ENCODE measurements at places on chromosomes 1 and 21.

DNA sequence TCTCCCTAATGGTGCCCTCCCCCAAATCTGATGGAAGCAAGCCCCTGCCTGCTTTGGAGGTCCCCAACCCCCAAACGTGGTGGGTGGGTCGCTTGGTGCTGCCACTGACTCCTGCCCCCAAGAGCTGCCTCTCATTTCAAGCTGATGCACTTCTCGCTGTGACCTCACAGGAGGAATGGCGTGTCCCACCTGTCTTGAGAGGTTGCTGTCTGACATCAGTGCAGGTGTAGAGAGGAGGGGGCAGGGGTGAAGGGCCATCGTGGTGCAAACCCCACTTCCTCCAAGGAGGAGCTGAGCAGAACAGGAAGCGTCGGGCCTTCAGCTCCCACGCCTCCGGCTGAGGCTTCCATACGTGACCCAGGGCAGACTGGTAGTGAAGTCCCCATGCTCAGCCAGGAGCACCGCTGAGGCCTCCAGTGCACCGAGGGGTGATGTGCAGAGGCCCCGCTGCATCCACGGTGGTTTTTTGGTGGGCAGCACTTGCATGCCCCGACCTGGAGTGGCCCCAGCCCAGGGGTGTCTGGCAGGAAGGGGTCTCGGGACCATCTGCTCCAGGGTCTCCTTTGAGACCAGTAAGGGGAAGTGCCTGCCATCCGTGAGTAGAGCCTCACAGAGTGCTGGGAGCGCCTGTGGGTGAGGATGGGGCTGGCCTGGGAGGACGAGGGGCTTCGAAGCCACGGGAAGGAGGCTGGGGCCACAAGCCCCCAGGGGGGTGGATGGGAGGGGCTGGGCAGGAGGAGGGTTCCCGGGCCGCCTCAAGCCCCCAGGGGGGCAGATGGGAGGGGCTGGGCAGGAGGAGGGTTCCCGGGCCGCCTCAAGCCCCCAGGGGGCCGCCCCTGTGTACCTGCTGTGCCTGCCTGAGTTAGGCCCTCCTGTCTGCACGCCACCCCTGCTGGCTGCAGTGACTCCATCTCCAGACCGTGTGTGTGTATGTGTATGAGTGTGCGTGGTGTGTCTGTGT is 39.8 kb downstream of the WDR4 start:
- DNase-seq, result no peak

DNA sequence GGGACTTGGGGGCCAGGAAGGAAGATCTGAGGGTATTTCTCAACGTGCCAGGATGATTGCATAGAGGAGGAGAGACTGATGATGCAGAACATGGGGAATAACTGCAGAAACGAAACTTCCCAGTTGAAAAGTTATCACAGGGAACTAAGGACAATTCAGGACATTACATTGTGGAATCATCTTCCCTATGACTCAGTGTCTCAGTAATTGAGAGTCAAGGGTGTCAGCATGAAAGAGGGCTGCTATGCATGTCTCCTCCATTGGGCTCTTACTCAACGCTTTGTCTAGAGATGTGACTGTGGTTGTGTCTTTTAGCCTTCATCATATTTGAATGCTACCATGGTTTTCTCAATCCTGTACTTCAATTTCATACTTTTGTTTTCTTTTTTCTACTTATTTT is 48.9 kb upstream of the PTGFR start:
- DNase-seq, result no peak

- no peak for DNase-seq
Measured at GRCh38 chr21:36550761-36551160, 70.8 kb upstream of the CLDN14 start.

DNA sequence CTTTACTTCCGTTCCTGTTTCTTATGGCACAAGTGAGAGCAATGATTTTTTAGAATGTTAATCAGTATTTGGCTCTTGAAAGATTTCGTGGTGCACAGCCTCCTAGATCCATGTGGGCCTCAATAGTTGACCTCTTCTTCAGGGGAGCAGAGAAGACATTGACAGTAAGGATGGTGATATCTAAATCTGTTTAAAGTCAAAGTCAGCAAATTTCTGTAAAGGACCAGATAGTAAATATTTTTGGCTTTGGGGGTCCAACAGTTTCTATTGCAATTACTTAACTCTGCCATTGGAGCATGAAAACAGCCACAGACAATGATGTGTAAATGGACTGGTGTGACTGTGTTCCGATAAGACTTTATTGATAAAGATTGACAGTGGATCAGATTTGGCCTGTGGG is 27.4 kb downstream of the TNN start:
- DNase-seq, result no peak

DNA sequence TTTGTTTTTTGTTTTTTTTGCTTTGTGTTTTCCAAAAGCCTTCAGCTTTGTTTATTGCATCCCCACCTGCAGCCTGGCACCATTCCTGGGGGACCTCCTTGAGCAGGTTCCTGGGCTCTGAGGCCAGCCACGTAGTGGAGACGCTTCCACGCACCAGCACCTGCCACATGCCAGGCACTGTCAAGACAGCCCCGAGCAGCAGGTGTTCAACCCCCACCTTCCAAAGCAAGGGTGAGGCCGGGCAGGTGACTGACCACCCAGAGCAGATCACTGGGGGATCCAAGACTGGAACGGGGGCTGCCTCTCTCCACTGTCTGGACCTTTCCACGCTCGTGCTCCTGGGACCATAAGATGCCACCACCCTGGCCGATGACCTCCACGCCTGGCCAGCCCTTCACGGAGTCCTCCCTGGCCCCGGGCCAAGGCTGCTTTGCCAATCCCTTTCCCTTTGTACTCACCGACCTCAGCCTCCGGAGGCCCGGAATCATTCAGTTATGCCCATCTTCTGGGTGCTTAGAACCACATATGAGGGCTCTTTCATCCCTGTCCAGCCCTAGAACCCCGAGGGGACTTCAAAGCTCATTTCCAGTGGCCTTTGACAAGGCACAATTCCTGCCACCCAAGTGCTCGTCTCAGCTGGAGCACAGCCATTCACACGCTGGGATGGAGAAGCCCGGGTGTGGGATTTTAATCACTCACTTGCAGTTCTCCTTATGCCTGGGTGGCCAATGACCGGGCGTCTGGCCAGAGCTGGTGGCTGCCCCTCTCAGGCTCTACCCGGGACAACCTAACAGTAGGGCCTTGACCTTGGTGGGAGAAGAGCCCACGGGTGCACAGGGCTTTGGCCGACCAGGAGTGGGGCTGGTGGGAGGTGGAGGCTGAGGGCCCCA is 330.8 kb downstream of the NPHP4 start:
- DNase-seq, result no peak

DNA sequence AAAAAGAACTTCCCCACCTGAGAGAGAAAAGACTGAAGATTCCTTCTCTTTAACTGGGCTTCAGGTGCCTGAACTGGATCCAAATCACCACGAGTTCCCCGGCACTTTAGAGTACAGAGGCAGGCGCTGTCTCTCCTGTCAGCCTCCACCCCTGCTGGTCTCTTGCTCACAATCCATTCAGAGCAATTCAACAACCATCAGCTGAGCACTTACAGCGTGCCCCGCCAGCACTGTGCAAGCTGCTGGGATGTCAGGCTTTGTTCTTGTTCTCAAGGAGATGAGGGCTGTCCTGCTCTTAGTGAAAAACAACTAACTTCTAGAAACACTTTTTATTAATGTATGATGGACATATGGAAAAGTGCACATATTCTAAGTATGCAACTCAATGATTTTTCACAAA is 68.7 kb upstream of the VAMP3 start:
- DNase-seq, result no peak

DNA sequence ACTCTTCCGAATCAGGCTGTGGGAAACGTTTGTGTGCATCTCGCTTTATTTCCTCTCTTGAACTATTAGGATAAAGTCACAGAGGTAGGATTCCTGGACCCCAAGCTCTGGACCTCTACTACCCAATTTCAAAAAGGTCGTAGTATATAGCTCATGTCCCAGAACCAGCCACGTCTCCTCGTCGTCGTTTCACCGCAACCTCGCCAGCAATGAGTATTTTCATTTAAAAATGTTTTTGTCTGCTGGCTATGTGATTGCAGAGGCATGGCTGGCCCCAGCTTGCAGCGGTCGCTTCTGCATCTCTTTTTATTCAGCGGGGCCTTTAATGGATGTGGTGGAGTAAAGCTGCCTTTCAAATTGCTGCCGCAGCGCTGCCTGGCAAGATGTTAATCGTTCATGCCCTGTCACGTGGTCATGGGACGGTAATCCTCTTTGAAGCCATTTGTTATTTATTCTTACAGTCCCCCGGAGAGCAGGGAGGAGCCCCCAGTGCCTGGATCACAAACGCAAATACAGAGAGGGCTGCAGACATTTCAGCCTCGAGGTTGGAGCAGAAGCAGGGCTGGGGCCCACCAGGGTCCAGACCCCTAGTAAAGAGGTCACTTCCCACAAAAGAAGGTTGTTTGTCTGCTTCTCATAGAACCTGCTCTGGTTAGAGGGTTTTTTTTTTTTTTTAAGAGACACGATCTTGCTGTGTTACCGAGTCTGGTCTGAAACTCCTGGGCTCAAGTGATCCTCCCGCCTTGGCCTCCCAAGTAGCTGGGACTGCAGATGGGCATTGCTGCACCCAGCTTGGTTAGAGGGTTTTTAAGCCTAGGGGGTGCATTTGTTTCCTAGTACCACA is 11.6 kb upstream of the NPHP4 start:
- DNase-seq, result no peak

DNA sequence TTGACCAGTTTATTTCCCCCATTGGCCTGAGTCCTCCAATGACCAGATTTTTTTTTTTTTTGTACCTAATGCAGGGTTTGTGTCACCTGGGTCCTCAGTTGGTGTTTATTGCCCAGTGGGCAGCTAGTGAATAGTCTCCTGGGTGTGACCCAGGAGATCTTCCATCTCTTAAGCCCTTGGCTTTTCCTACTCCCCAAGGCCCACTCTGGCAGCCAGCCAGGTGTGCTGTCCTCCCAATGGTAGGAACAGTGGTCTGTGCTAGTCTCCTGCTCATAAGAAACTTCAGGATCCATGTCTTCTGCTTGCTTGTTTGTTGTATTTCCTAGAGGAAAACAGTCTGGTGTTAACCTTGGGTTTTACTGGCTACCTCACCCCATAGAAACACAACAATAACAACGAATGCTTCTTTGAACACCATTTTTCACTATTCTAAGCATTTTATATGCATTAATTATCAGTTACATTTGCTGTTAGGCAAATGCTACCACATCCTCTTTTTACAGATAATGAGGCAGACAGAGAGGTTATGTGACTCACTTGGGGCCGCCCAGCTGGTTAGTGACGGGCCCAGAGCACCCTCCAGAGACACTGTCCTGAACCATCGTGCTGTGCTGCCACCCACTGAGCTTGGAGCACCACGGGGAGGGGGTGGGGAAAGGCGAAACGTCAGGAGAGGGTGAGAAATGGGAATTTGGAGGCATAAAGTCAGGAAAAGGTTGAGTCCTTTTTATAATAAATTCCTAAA is 107.5 kb downstream of the HIVEP3 start:
- DNase-seq, result no peak
